Fibroblast of upper back skin (primary cell): ENCODE measurements at places on chromosomes 12 and 14.

GRCh38 chr12:122947352-122947792, 18.9 kb downstream of the ABCB9 start:
- DNase-seq: no peak

- DNase-seq: peak; percentile 18
Measured at GRCh38 chr12:4137015-4137414, 136.5 kb upstream of the CCND2 start.

DNA sequence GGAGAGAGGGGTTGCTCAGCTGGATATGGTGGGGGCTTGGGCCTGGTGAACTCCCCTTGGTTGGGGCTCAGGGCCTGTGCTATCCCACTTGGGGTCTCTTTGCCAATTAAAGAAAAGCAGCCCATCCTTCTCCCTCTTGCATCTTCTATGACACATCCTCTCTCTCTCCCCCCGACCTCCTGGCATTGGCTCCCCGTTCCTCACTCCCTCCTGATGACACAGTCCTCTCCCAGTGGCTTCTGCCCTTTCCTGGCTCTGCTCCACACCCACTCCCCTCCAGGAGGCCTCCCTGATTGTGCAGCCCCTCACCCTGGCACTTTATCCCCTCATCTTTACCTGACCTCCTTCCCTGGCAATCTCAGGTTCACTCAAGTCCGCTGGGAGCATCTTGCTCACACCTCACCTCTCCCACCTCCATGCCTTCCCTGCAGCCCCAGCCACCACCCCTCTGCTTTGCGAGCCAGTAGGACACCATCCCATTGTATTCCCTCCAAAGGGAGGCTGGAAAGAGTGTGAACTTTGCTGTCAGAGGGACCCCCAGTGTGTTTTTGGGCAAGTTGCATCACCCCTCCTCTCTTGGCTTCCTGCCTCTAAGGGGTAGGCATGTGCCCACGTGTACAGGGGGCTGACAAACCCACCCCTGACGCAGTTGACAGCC, 10.7 kb downstream of the KRT80 start:
- DNase-seq: peak; percentile 51

GRCh38 chr14:44898551-44898950, 63.2 kb downstream of the KLHL28 start:
- no peak for DNase-seq

- no peak for DNase-seq
Measured at GRCh38 chr12:87201598-87201997, 827.6 kb downstream of the C12orf50 start.

DNA sequence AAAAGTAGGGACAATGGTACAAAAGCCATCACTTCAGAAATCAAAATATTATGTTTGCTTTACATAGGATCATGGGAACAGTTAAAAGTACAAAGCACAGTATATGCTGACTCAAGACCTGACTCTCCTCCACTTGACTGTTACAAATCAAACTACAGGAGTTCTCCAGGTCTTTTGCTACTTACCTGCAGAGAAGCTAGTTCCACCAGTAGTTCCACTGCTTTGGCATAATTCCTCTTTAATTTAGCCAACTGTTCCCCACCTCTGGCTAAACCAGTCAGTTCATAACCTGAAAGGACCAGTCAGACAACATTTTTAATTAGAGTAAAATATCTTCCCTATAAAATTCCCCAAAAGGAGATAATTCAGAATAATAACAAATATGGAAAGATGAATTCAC, 14.0 kb downstream of the ATP6V1D start:
- DNase-seq: no peak

- no peak for DNase-seq
Measured at GRCh38 chr14:54050759-54051158, 94.1 kb upstream of the BMP4 start.

- DNase-seq: no peak
Measured at GRCh38 chr14:27727251-27727770, 1039.3 kb upstream of the FOXG1 start.

DNA sequence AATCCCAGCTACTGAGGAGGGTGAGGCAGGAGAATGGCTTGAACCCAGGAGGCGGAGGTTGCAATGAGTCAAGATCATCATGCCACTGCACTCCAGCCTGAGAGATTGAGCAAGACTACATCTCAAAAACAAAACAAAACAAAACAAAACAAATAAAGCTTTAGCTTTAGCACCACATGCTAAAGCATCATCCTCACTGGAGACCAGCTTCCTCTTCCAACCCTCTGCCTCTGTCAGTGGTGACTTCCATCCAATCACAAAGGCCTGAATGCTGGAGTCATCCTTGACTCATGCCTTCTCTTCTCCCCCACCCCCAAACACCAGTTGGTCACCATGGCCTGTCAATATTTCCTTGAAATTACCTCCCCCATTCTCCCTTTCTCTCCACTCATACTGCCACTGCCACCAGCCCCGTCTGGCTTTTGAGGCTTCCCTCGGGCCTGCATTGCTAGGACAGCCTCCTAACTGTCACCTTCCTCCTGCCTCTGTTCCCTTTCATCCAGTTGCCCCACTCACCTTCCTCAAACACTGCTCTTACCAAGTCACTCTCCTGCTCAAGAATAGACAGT, 1.4 kb downstream of the ZNF385A start:
- peak; percentile 86 for DNase-seq

DNA sequence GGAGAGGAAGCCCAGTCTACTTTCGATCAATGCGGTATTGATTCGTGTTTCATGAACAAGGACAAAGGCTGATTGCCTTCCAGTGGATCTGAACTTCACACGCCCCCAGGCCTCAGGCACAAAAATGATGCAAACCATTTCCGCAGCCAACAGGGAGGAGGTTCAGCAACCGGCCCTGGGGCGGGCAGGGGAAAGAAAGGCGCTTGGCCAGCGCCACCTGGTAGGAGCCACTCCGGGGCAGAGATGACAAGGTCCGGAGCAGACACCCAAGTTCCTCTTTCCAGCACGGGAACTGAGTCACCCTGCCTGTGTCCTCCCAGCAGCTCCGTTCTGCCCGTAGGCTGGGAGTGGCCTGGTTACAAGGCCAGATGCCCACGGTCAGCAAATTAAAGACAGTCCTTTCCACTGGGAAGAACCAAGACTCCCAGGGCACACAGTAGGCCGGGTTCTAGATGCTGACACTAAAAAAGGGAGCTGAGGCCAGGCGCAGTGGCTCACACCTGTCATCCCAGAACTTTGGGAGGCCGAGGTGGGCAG, 136.3 kb downstream of the SCARB1 start:
- no peak for DNase-seq

GRCh38 chr14:23285530-23286019, 357 bp downstream of the HOMEZ start:
- no peak for DNase-seq

DNA sequence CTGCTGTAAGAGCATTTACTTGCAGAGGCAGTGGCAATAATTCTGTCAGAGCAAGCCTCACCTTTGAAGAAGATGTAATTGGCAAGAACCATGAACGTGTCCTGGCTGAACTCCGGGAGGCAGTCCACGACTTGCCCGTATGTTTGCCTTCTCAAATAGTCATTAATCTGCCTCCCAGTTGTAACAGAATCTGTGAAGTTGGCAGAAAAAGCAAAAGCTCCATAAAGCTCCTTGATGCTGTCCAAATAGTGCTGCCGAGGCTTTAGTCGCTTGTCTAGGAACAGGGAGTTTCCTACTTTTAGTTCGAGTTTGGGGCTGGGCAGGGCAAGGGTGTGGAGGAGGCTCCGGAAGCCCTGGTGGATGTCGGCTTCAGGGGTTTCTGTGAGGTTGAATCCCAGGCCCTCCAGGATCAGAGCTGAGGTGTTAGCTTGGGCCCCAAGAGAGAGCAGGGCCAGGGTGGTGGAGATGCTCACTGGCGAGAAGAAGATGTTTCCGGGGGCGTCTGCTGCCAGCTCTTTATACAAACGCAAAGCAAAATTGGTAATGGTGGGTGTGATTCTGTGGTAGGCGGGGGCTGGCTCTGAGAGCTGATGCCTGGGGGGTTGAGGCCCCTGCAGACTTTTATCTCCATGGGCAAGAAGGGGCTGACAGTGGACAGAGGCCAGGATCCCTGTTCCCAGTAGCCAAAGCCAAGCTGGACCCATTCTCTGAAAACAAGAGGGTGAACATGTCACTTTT, 4.4 kb downstream of the SERPINA11 start:
- DNase-seq: no peak

GRCh38 chr12:48441069-48441468, 31.3 kb upstream of the ANP32D start:
- no peak for DNase-seq

- peak; percentile 28 for DNase-seq
Measured at GRCh38 chr14:36069535-36069900, 107.0 kb downstream of the PTCSC3 start.

DNA sequence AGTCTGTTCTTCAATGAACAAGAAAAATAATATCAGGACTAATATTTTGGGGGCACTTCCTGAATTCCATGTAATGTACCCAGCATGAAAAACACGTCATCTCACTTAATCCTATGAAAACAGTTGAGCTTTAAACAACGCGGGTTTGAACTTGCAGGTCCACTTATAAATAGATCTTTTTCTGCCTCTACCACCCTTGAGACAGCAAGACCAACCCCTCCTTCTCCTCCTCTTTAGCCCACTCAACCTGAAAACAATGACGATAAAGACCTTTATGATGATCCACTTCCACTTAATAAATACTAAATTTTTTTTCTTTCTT, 203.9 kb upstream of the KRR1 start:
- DNase-seq: no peak

- DNase-seq: no peak
Measured at GRCh38 chr14:97581016-97581415, 783.8 kb downstream of the VRK1 start.

DNA sequence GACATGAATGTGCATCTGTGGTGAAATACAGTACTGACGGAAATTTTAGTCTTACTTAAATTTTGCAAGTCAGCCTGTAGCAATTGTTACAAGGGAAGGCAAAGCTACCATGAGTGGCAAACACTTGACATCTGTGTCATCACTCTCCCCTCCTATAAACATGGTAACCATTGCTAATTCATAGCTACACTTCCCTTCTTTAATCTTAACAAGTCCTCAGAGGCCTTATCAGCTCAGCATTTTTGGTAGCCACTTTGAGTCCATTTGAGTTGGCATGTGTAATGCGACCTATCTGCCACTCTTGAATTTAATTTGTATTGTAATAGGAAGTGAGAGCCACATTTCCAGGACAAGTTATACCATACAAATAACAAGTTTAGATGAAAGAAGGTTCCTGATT, 218.1 kb downstream of the RMST start:
- no peak for DNase-seq

DNA sequence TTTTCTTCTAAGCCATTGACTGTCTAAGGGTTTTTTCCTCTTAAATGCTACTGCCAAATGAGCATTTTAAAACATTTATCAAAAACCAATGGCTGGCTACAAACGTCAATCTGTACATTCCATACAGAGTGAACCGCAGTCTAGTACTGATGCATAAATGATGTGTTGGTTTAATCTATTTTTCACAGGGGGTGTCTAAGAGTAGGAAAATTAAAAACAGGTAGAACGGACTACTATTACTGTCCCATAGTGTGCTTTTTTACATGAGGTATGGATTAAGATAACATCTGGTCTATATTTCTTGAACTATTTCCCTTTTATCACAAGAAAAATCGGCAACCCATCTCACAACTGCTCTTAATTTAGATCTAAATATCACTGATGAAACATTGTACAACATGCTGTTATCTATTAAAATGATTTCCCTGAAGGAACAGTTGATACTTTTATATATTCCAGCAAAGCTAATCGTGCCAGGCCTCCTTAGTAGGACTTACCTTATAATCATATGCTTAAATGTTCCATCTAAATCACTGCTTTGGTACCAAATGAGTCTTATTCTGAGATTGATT, 172.9 kb upstream of the CDKN3 start:
- DNase-seq: peak; percentile 72

- no peak for DNase-seq
Measured at GRCh38 chr12:33330940-33331339, 108.7 kb downstream of the SYT10 start.

- no peak for DNase-seq
Measured at GRCh38 chr14:74951443-74952179, 3.8 kb downstream of the PGF start.

- peak; percentile 89 for DNase-seq
Measured at GRCh38 chr12:110001596-110001995, 2.4 kb downstream of the ANKRD13A start.

DNA sequence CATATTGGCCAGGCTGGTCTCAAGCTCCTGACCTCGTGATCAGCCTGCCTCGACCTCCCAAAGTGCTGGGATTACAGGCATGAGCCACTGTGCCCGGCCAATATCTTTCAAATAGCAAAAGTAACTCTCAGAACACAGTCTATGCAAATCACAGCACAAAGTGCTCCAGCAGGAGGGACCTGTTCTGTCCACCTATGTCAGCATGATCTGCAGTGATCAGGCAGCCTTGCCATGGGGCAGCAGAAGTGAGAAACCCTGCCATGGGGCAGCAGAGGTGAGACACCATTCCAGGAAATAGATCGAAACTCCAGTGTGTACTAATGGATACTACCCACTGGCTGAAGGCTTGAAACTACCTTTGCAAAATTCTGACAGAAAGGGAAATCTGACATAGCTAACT, 78.5 kb upstream of the EIF5 start:
- no peak for DNase-seq

GRCh38 chr12:1093166-1093751, 102.2 kb downstream of the ERC1 start:
- DNase-seq: peak; percentile 61

DNA sequence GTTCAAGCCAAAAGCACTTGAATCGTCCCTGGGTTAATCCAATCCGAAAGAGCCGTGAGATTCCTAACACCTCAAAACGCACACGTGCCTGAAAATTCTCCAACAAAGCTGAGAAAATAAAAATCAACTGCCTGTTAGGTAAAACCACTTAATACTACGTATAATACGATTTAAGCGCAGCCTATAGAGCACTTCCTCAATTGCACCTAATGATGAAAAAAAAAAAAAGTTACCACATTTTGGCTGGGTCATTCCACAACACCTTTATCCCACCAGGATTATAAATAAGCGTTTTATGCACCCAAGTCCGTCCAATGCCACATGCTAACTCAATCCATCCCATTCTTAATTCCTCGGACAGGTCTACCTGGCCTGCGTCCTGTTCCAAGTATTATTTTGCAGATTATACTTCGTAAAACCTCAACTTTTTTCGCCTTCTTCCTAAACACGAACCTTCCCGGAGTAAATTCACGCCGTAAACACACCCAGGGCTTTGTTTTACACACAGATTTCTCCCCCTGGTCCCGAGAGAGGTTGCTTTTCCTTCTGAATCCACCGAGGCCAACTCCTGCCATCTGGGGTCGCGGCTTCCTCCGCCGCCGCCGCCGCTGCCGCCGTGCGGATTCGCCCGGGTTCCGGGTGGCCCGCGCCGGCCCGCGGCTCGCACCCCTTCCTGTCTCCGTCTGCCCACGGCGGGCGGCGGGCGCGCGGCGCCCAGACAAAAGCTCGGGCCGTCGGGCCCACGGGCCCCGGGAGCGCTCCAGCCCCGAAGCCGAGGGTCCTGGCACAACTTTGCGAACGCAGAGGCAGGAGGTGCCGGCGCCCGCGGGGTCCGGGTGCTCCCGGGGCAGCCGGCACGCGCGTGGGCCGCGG, 66.2 kb downstream of the RNF34 start:
- peak; percentile 19 for DNase-seq

GRCh38 chr14:88323523-88324199, 592 bp upstream of the KCNK10 start:
- peak; percentile 3 for DNase-seq
